ENCODE measurements at places on chromosomes 11 and 22. TPM values are rescaled to one million over a fixed set of nuclear protein-coding genes. Genes with fewer than 3 reads are reported as not detected.

MS4A6A gene
- not detected for total RNA-seq

PRG2 gene
- 0.79 TPM for total RNA-seq

DNA sequence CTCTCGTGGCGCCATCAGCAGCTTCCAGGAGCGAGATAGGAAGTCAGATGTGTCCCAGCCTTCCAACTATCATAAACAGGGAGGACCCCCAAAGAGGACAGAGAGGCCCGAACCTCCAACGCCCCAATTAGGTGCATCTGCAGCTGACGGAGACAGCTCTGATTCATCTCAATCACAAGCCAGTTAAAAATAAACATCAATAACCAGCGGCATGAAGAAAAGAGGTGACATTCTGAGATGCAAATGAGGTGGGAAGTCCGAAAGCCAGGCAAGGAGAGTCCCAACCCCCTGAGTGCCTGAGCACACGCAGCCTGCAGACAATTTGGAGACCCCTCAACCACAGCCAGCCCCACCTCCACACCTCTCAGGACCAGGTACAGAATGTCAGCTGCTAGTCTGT, 28.1 kb upstream of the IGSF9B start:
- DNase-seq, result no peak

- no peak for DNase-seq
Observed at GRCh38 chr11:35688023-35688422, 25.4 kb downstream of the TRIM44 start.

DNA sequence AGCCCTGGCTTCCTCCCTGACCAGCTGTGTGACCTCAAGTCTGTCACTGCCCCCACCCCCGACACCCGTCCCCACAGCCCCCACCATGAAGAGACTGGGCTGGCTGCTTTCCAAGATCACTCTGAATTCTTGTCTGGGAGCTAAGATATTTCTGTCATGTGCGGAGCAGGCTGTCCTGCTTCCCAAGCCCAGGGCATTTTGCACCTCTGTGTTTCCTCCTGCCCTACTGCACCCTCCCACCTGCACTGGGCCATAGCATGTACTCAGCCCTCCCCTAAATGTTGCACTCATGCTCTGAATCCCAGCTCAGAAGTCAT, 30.3 kb upstream of the MYEOV start:
- DNase-seq, result no peak

Data from activated CD8-positive, alpha-beta memory T cell treated with anti-CD3 and anti-CD28 coated beads, Interleukin-2, amount 10 ng/mL, durations not matched to agents 7 days and 5 days (primary cell).